ENCODE measurements at places on chromosomes 6 and 20.
A peak's percentile ranks its signal among the peaks of the same experiment; 100 is the strongest.

DNA sequence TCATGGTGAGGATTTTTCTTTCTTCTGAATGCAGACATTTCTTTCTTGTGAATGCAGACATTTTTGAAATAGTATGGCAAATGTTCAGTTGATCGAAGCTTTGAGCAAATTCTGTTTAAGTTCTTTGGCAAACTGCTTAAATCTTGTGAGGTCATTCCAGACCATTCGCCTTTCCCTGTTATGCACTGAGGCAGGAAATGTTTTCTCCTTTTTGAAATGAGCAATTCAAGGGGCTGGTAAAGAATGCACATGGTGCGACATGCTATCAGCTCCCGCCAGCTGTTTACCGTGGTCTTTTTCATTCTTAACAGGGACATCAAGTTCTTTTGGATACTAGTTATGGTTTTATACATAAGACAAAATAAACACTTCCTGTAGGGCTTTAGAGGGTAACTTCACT, 112.0 kb upstream of the CCN2 start:
- peak; percentile 81 for DNase-seq

DNA sequence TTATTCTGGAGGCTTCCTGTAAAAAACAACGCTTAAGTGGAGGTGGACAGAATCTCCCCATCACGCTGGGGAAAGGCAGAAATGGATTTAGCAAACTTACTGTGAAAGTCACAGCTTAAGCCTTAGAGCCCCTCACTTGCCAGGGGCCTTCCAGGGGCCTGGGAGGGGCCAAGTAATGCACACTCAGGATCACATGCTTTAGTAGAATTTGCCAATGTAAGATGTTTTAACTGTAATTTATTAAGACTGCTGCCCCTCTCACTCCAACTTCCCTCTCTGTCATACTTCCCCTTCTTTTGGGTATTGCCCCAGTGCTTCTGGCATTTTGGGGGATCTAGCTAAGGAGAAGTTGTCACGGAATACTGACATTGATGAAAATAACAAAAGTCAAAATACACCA, 12.6 kb upstream of the ADA start:
- no peak for DNase-seq

DNA sequence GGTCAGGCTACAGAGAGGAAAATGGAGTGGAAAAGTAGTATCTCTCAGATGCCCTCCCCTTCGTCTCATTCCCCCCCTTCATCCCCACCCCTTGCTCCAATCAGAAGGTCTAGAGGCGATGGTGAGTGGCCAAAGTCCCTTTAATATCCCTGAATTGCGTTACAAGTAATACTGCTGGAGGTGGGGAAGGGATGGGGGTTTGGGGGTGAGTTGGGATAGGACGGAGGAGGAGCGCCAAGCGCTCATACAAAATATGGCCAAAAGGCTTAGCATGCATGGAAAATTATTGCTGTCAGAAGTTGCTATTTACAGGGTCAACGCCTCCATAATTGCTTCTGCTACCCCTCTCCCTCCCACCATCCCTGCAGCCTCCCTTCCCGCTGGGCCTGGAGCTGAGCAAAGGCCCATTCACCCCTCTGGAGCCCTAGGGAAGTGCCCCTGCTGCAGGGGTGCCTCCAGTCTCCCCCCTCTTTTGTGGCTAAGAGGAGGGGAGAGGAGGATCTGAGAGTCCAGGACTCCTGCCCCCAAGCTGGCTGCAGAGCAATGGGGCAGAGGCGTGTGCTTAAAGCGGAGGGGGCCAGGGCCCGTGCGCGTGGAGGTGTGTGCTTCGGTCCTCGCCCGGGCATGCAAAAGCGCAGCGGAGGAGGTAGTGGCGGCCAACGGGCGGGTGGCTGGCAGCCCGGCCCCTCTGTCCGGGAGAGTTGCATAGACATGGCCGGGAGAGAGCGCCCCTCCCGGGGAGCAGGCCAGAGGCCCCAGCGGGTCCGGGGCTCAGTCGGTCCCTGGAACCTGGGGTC, 8.7 kb upstream of the SRXN1 start:
- DNase-seq, result no peak

GRCh38 chr6:106520711-106521401, 108.4 kb downstream of the RTN4IP1 start:
- DNase-seq, result no peak

GRCh38 chr6:78597966-78598365, 269.4 kb upstream of the IRAK1BP1 start:
- DNase-seq, result no peak

DNA sequence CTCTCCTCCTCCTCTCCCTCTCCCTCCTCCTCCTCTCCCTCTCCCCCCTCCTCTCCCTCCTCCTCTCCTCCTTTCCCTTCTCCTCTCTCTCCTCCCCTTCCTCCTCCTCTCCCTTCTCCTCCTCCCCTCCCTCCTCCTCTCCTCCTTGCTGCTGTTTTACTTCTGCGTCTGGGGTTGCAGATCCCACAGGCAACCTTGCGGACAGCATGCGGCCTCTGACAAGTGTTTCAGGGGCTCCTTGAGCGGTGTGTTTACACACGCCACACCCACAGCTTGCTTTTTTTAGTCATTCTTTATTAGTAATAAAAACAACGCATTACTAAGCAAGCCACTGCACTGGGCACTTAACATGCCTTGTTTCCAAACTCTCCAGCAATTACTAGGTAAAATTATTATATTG, 81.9 kb downstream of the TFAP2C start:
- DNase-seq, result peak; percentile 28

- no peak for DNase-seq
These were observed 143.4 kb upstream of the HMGN3 start for GRCh38 chr6:79377888-79378348.

- peak; percentile 73 for DNase-seq
These were observed 36.1 kb upstream of the THBS2 start for GRCh38 chr6:169289619-169290339.

GRCh38 chr6:87965806-87966205, 81.8 kb upstream of the SPACA1 start:
- no peak for DNase-seq

- DNase-seq, result peak; percentile 65
These were observed 154.0 kb downstream of the TSHZ2 start for GRCh38 chr20:53126185-53126584.

DNA sequence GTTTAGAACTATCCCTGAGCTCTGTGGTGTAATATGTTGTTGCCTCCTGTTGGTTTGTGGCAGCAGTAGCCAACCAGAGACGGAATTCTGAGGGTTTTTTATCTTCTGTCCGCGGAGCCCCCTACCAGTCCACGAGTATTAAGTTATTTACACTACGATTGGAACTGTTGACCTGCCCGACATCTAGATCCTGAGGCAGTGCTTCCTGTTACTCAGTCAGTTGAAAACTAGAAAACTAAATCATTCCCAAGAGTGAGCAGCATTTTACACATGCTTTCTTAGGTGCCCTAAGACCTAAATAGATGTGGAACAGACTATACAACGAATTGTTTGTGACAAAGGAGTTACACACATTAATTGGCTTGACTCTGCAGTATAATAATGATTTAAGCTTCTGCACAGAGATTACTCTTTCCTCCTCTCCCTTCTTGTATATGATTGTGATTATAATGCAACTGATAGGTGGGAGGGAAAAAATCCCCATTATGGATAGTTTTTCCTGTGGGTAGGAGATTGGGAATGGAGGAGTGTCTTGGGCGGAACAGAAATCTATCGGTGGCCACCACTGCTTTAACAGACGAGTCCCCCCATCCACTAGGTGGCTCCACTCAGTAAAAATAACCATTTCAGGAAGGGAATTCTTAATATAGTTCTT, 1.7 kb downstream of the LOC128125822 start:
- DNase-seq, result peak; percentile 64

DNA sequence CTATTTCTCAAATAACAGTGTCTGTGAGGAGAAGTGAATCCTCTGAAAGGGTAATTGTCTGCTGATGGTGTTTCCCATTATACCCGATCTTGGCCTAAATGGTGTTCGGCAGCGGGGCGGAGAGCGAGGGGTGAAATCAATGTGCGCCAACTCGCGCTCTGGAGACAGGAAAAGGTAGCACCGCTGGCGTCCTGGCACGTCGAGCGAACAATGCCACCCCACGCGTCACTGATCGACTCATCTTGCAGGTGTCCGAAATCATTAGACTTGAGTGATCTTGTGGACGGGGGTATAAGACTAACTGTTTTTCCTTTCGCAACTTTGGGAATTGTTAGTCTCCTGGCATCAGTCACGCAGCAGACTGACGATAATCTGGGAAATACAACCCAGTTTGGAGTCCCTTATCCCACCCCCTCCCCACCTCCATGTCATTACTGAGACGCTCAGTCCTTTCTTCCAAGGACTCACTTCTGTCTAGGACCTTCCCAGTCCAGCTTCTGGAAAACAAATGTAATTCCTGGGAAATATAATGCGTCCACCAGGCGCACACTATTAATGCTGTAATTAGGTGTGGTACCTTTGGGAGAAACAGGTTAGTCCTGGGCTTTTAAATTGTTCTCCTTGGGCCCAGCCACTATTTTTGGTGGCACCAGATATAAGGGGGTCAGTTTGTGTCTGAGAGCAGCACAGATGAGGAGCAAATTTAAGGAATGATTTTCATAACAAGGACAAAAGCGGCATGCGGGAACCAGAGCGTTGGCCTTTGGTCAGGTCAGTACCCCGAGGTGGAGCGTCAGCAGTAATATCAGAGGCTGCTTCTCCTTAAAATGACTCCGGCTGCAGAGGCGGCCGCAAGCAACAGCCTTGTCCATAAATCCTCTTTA, 2.3 kb downstream of the LINC00237 start:
- no peak for DNase-seq

- no peak for DNase-seq
These were observed 41.8 kb downstream of the XRN2 start for GRCh38 chr20:21344961-21345360.

DNA sequence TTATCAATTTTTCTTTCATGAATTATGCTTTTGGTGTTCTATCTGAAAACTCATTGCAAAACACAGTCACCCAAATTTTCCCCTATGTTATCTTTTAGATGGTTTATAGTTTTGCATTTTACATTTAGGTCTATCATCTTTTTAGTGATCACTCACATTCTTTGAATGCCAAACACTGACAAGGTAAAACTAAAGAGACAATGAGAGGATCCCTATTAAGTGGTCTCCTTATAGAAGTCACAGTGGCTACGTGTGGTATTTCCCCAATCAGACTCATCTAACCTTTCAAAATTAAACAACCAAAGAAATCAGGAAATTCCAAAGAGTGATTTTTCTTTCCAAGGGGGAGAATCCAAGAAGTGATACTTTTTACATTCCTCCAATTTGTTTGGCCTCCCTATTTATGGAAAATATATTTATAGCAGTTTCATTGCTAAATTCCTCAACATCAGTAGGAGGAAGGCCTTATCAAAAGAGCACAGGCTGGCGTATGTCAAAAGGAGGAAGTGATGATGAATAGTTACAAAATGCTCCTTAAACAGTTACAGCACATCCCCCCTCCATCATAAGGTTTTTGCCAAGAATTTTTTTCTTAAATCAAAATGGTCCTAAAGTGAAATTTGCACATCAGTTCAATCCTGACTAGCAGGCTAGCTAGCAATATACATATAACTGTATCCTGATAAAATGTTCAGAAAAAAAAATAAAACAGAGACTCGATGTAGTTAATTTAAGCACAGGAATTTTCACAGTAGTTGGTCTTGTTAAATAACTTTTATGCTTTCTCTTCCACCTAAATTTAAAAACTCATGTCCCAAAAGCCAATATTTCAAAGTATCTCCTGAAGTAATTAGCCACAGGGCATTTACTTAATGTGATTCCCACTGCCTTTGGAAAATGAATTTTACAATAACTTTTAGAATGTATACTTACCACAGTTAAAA, 76.2 kb upstream of the IPCEF1 start:
- peak; percentile 71 for DNase-seq

- DNase-seq, result peak; percentile 76
These were observed 55.2 kb upstream of the ADGRF1 start for GRCh38 chr6:47097092-47097945.

All from fibroblast of skin of right biceps (primary cell).